ENCODE measurements at places on chromosomes 2 and 18.

- DNase-seq, result peak; percentile 18
Measured at GRCh38 chr2:168669151-168669550, 133.3 kb upstream of the NOSTRIN start.

DNA sequence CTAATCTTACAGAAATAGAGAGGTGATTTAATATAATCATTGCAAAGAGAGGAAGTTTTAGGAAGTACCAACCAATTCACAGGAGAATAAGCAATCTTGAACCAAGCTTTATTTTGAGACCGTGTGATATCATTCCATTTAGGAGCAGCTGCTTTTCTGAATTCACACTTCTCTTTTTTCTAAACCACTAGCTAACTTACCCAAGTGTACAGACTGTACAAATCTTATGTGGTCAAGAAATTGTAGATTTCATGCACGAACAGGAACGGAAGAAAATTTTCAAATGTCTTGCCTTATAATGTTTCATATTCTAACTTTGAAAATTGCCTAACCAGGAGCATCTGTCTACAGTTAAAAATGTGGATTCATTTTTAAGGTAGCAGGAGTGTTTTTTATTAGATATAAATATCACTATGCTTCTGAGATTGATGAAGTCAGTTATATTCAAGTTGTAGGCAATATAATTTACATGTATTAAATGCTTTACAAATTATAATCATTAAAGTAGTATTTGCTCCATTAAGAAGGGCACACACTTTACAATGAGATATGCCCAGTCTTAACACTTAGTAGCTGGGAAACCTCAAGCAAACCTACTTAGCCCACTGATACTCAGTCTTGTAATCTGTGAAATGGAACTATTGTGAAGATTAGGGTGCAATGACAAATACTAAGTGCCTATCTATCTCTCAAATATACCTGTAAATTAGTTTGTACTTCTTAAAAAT, 302.2 kb upstream of the STON1 start:
- DNase-seq, result no peak

- no peak for DNase-seq
Measured at GRCh38 chr18:6792391-6792790, 62.9 kb downstream of the ARHGAP28 start.

DNA sequence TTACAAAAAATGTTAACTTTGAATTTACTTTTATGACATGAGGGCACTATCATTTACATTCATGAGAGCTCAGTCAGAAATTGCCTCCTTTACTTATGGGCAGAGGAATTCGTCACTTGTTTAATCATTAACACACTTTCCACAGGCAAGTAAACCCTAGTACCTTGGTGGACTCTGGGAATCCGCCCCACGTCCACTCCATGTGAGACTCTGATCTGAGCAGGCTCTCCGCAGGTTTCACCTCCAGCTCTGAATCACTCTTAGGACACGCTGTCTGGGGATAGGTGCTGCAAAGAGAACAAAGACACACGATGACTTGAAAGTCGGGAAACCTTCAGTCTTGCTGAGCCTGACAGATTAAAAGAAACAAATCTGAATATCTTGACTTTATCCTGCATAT, 73.6 kb downstream of the LPIN2 start:
- DNase-seq, result no peak

GRCh38 chr2:216006164-216006663, 7.1 kb downstream of the MREG start:
- DNase-seq, result peak; percentile 86

DNA sequence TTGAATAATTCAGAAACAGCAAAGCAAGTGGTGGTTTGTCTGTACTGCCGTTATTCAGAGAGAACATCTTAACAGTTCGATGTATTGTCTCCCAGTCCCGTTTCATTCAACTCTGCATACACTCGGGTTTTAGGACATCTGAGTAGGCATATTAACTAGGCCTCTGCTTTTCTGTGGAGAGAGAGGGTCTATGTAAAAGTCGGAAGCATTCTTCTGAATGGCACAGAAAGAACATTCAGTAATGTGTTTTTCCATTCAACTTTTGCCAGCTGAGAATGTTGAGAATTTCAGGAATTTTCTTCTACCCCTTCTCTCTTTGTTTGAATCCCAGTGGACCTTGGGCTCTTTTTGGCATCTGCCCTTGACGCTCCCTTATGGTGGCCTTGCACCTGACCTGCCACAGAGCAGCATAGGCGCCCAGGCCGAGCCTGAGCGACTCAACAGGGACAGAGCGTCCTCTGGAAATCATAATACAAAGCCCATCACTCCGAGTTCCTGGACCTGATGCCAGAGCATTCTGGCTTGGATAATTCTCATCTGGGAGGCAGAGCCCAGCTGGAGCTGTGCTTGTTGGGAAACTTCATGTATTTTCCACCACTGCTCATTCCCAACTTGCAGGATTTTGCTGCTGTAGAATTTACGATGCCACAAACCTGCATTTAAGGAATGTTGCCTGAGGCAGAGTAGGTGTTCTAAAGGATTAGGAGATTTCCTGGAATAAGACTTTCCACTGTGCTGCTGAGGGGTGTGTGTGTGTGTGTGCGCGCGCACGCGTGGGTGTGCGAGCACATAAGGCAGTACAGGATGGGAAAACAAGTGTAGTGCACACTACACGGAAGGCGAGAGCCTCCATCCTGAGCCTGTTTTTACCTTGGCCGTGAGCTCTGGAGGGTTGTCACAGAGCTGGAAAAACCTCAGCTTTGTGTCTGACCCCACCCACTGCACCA, 77.2 kb upstream of the TXNDC2 start:
- DNase-seq, result no peak
